ENCODE measurements at places on chromosomes 3 and 15.

DNA sequence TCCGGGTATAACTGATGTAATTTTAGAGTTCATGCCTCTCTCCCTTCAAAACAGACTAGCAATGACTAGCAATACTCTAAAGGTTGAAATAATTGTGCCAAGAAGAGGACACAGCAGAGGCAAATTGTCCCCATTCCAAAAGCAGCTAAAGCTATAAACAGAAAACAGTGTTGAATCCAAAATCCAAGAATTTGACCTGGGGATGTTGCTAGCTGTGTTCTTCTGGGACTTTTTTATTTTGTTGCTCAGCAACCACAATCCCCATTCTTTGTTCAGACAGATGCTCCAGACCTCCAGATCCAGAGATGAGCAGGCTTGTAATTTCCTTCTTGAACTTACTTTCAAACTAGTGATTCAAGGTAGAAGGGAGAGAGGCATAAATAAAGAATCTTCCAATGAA is 191.5 kb downstream of the FOXB1 start:
- H3K27ac ChIP-seq: no peak overlapping the region
- H3K36me3 ChIP-seq: no peaks in the 10 kb centered on the region
- H3K4me1 ChIP-seq: no peaks in the 10 kb centered on the region
- H3K27me3 ChIP-seq: no peaks in the 10 kb centered on the region

- H3K36me3 ChIP-seq: peaks cover 58% of the 10 kb centered on the region
- no peaks in the 10 kb centered on the region for H3K4me1 ChIP-seq
- no peak for DNase-seq
- no peaks in the 10 kb centered on the region for H3K27me3 ChIP-seq
- H3K27ac ChIP-seq: no peak overlapping the region
Observed at GRCh38 chr3:119227070-119227850, 13.4 kb downstream of the B4GALT4 start.

DNA sequence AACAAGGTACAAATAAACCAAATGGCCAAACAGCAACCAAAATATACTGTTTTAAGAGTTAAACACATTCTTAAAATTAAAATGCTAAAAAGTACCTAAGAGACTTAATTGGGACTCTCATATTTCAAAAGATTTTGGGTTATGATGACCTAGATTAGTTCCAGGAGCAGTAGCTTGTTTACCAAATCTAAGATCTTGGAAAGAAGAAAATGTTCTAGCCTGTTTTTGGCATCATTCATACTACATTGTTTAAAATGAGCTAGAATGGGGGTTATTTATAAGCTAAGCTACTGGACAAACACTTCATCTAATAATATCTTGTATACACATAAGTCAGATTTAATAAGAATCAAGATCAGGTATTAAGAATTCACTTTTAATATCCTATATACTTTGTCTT is 22.8 kb downstream of the ATOSA start:
- H3K4me3 ChIP-seq: no peak overlapping the region
- peaks cover 16% of the 10 kb centered on the region for H3K36me3 ChIP-seq
- no peak for DNase-seq
- H3K27me3 ChIP-seq: no peaks in the 10 kb centered on the region
- peaks cover 25% of the 10 kb centered on the region for H3K4me1 ChIP-seq
- H3K27ac ChIP-seq: no peak overlapping the region

- no peak for DNase-seq
- no peak overlapping the region for H3K27ac ChIP-seq
- no peaks in the 10 kb centered on the region for H3K27me3 ChIP-seq
Observed at GRCh38 chr3:115280506-115280905, 133.4 kb upstream of the ZBTB20 start.

DNA sequence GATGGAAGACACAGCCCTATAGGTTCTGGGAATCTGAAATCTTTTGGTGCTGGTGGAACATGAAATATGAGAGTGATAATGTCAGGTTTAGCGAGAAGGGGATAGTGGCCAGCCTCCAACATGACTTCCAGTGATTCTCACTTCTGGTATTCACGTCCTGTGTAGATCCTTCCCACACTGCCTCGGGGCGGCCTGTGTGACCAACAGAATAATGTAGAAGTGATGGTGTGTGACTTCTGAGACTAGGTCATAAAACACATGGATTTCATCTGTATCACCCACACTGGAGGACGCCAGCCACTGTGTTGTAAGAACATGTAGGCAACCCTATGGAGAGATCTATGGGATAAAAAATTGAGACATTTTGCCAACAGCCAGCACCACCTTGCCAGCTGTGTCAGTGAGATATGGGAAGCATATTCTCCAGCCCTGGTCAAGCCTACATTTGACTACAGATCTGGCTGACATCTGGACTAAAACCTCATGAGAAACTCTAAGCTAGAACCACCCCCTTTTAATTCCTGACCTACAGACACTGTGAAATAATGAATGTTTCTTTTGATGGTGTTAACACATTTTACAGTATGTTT is 25.5 kb upstream of the NUDT16 start:
- H3K27ac ChIP-seq: no peak overlapping the region
- no peaks in the 10 kb centered on the region for H3K27me3 ChIP-seq
- H3K4me3 ChIP-seq: no peak overlapping the region
- DNase-seq: no peak
- no peaks in the 10 kb centered on the region for H3K4me1 ChIP-seq

DNA sequence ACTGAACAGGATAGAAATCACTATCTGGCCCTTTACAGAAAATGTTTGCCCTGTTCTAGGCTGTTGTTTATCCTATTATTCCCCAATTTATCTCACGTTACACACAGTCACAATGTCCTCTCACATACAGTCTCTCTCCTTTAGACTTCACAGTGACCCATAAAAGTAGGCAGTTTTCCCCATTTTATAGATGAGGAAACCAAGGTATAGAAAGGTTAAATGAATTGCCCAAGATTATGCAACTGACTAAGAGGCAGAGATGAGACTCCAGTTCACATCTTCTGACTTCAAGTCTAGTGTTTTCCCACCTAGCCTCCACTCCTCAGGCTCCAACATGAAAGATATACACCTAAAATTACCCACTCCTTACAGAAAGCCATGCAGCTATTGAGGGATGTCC is 99.3 kb upstream of the PLCL2 start:
- H3K36me3 ChIP-seq: no peaks in the 10 kb centered on the region
- no peaks in the 10 kb centered on the region for H3K27me3 ChIP-seq
- H3K27ac ChIP-seq: no peak overlapping the region
- no peak overlapping the region for H3K4me3 ChIP-seq
- peaks cover 5% of the 10 kb centered on the region for H3K4me1 ChIP-seq
- no peak for DNase-seq

DNA sequence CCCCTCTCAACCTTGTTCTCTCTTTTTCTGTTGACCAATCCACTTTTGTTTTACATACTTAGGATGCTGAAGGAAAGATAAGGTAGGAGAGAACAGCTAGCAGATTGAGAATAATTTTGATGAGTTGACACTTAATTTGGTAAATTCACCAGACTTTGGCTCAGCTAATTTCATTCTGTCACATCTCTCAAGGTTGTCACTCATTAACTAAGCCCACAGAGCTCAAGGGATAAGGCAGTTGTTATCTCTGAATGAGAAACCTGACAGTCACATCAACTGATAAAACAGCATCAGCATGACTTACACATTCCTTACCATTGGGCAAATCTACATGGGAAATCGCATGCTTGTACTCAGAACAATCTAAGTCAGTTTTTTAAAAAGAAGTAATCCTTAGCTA is 591.4 kb downstream of the NLGN1 start:
- no peak for DNase-seq
- H3K4me3 ChIP-seq: no peak overlapping the region
- H3K4me1 ChIP-seq: no peaks in the 10 kb centered on the region
- H3K36me3 ChIP-seq: no peaks in the 10 kb centered on the region
- no peak overlapping the region for H3K27ac ChIP-seq

DNA sequence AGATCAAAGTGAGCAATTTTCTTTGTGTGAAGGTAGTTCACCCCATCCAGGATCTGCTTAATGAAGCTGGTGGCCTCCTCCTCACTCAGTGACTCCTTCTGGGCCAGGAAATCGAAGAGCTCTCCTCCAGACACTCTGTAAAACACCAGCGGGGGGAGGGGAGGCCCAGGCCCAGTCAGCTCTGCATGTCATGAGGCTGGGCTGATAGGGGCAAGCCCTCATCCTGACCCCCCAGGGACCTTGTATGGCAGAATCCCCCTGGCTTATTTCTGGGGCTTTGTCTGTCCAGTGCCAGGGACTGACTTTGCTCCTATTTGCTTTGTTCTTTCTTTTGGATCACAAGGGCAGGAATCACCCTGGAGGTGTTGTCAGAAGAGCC is 74.9 kb downstream of the DAPK2 start:
- peak; percentile 75 for DNase-seq
- no peaks in the 10 kb centered on the region for H3K36me3 ChIP-seq
- H3K27me3 ChIP-seq: no peaks in the 10 kb centered on the region
- peak overlapping the region; percentile 4 for H3K4me3 ChIP-seq
- H3K4me1 ChIP-seq: peaks cover 37% of the 10 kb centered on the region

GRCh38 chr3:192352142-192352541 is 375.2 kb downstream of the FGF12 start:
- no peak for DNase-seq
- H3K4me3 ChIP-seq: no peak overlapping the region
- H3K4me1 ChIP-seq: no peaks in the 10 kb centered on the region
